ENCODE measurements at places on chromosomes 2 and 18.

DNA sequence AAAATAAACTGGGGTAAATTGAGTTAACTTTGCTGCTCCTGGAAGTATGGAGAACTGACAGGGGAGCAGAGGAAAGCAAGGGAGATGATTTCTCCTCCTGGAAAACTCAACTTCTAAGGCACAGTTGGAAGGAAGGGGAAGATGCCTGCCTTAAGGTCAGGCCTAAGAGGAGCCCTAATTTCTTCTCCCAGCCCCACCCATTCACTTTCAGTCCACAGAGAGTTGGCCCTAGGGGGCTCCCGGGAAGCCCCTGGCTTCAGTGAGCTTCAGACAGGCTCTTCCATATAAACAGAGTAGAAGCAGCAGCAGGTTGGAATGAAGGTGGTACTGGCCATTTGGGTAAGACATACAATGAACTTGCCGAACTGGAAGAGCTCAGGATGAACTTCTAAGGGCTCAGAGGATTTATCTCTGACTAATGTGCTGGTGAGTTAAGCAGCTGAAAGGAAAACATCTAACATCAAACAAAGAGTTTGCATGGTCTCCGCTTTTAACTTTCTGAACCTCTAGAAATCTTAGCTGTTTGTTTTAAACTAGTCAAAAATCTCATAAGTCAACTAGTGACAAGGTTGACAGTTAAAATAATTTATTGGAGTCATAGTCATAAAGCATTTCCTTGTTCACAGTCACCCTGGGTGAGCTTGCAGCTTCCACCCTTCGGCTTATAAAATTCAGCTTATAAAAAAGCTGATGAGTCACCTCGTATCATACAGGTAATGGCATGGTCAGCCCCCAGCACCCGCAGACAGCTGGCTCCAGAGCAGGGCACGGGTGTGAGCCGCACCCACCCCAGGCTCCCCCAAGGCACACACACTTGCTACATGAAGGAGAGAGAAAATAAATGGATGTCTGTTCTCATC, 9.8 kb downstream of the MALL start:
- DNase-seq: no peak

GRCh38 chr18:47831351-47831750, 99.1 kb downstream of the SMAD2 start:
- DNase-seq: no peak

- no peak for DNase-seq
Observed at GRCh38 chr2:133360190-133360589, 208.1 kb downstream of the NCKAP5 start.

DNA sequence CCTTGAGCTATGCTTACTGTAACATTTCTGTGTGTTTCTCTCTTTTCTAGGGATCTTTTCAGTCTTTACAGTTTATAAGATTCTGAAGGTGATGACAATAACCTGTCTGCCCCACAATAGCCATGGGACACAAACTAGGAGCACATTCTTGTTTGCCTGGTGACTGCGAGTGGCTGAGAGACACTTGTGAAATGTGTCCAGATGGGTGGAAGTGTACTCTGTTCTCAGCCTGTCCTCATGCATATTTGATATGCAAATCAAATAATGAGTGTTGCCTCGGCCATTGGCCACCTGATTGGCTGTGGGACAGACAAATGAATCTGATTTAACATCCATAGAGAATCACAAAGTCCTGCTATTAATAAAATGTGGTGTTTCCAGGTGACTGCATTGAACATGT, 246.2 kb downstream of the HNMT start:
- no peak for DNase-seq

- no peak for DNase-seq
Observed at GRCh38 chr2:42756966-42757513, 6.9 kb downstream of the OXER1 start.

DNA sequence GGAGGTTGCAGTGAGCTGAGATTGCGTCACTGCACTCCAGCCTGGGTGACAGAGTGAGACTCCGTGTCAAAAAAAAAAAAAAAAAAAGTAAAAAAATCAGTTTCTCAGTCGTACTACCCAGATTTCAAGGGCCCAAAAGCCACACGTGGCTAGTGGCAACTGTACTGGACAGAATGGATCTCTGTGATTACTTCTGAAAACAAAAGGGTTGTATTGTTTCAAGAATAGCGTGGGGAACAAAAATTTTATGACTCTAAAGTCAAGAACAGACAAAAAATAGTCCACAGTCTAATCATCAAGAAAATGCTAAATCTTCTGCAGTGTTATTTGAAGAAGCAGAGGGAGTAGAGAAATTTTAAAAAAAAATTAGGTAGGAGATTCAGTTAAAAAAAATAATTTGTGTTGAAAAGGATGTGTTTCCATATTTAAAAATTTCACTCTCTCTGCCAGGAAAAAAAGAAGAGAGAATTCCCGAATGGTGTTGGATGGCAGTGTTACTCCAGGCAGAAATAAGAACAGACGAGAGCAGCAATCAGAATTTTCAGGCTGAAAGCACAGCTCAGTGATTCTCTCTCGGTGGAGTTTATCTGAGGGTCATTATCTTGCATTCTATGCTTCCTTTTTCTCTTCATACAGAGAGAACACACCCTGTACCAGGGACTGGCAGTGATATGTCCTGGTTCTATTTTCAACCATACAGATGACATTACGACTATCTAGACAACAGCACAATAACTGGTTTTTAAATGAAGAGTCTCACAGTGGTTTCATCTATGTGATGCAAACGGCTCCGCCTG, 61.8 kb downstream of the CABYR start:
- DNase-seq: no peak
